Suprapubic skin (tissue), 4 donors: ENCODE measurements at places on chromosomes 12 and 14. TPM values are rescaled to one million over a fixed set of nuclear protein-coding genes. Genes with fewer than 3 reads are reported as not detected.

PTPRR gene
- not detected for total RNA-seq

DNA sequence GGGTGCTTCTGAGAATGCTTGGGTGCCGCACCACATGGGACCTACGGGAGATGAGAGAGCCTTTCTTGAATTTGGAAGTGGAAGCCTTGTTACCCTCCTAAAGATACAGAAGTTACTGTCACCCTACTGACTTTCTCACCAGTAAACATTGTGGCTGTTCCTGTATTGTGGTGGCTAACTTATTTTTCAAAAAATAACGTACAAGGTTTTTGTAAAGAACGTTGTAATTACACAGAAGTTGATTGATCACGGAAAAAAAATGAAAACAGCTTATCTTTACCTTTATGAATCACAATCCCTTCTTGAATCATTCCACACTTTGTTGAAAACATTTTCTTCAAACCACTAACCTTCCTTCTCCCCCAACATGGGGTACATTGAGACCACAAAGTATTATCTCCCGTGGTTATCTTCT lies 22.0 kb upstream of the PPFIBP1 start:
- no peak for DNase-seq
- H3K27me3 ChIP-seq: no peaks in the 10 kb centered on the region
- no peak overlapping the region for H3K27ac ChIP-seq
- H3K4me1 ChIP-seq: no peaks in the 10 kb centered on the region
- no peaks in the 10 kb centered on the region for H3K36me3 ChIP-seq

DNA sequence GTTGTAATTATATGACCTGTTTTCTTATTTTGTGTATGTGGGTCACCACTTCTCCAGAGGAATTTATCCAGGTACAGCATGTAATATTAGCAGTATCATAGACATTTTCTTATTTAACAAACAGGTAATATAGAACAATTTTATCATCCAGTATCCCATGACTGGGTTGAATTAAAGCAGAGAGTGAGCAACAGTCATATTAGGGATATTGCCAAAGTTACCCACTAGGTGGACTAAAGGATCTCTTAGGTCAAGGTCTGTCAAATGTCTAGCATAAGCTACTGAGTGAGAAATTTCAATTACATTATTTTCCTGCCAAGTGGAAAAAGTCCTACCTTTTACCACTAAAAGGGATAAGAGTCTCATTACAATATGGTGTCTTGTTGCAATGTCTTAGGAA lies 62.1 kb upstream of the TRIM9 start:
- H3K4me3 ChIP-seq: no peak overlapping the region
- H3K27ac ChIP-seq: no peak overlapping the region
- DNase-seq: no peak
- no peaks in the 10 kb centered on the region for H3K27me3 ChIP-seq

DNA sequence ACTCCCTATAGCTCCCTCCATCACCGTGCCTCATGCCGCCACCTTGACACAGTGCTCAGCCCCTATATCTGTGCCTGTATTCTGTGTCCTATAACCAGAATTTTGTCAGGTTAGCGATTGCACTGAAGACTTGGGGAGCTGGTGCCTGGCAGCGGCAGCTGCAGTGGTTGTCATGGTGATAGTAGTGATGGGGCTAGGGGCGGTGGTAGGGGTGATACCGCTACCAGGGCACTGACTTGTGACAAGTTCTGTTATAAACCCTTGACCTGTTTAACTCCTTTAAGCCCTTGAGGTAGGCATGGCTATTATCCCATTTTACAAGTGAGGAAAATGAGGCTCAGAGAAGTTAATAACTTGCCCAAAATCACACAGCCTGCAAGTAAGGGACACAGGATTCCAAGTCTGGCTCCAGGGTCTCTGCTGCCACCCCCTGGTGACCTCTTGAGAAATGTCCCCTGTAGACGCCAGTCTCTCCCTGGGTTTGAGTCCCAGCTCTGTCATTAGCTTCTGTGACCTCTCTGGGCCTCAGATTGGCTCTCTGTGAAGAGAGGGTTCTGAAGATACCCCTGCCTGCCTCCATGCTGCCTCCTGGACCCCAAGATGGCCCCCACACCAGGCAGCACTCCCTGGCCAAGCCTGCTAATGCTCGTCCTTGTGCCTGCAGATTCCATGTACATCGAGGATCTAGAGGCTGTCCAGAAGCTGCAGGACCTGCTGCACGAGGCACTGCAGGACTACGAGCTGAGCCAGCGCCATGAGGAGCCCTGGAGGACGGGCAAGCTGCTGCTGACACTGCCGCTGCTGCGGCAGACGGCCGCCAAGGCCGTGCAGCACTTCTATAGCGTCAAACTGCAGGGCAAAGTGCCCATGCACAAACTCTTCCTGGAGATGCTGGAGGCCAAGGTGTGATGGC lies 121.9 kb downstream of the ESRRB start:
- H3K36me3 ChIP-seq: no peaks in the 10 kb centered on the region
- peaks cover 10% of the 10 kb centered on the region for H3K27me3 ChIP-seq
- no peak for DNase-seq
- no peaks in the 10 kb centered on the region for H3K4me1 ChIP-seq

DNA sequence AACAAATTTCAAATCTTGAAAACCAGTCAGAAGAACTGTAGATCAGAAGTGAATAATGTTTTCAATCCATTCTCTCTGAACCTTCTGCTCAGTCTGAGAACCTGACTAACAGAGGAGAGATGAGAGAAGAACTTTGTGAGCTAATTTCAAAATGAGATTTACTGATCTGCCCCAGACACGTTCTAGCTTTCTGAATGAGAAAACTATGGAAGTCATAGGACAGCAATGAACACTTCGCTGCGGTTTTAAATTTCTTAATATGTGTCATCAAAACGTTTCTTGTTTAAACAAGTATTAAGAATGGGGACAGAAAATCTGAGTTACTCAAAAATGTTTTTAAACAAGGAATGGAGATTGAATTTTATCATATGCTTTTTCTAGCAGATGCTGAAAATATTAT lies 66.6 kb upstream of the FAR2 start:
- DNase-seq: no peak
- no peak overlapping the region for H3K4me3 ChIP-seq
- no peaks in the 10 kb centered on the region for H3K27me3 ChIP-seq

DNA sequence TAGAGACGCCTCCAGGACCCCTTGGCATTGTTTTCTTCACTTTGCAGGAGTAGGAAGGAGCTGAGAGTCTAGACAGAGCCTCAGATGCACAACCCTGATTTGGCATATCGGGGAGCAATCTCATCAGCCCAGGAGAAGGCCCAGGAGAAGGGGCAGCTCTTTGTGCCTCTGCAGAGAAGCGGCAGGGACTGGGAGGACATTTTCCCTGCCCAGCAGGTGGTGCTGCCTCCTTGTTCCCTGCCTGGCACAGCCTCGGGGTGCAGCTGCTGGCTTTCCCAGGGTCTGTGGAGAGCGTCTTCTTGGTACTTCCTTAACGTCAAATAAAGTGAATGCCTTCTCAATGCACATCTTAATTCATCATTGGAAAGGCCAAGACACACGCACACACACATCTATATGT lies 419.5 kb downstream of the TMEM121 start:
- no peaks in the 10 kb centered on the region for H3K4me1 ChIP-seq
- no peak overlapping the region for H3K27ac ChIP-seq
- H3K36me3 ChIP-seq: no peaks in the 10 kb centered on the region
- peak; percentile 25 for DNase-seq
- H3K4me3 ChIP-seq: no peak overlapping the region
- no peaks in the 10 kb centered on the region for H3K27me3 ChIP-seq

GRCh38 chr12:98733667-98734350 lies 88.7 kb downstream of the APAF1 start:
- DNase-seq: no peak

TAS2R42 gene
- total RNA-seq: not detected

DNA sequence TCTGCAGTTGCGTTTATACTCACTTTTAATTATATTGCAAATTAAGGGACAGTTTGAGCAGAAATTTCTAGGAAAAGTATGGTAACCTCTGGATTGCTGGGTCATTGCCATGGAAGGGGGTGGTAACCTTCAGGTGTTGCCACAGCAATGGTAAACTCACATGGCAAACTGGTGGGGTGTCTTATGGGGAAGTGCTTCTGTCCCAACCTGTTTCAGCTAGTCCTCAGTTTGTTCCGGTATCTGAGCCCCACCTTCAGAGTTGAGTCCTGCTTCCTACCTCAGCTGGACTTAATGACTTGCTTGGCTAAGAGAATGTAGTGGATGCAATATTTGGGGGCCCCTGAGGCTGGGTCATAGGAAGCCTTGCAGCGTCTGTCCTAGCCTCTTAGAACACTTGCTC lies 7.3 kb upstream of the CLMN start:
- peaks cover 4% of the 10 kb centered on the region for H3K4me1 ChIP-seq
- H3K27ac ChIP-seq: no peak overlapping the region
- H3K27me3 ChIP-seq: no peaks in the 10 kb centered on the region
- H3K4me3 ChIP-seq: no peak overlapping the region
- no peak for DNase-seq

DNA sequence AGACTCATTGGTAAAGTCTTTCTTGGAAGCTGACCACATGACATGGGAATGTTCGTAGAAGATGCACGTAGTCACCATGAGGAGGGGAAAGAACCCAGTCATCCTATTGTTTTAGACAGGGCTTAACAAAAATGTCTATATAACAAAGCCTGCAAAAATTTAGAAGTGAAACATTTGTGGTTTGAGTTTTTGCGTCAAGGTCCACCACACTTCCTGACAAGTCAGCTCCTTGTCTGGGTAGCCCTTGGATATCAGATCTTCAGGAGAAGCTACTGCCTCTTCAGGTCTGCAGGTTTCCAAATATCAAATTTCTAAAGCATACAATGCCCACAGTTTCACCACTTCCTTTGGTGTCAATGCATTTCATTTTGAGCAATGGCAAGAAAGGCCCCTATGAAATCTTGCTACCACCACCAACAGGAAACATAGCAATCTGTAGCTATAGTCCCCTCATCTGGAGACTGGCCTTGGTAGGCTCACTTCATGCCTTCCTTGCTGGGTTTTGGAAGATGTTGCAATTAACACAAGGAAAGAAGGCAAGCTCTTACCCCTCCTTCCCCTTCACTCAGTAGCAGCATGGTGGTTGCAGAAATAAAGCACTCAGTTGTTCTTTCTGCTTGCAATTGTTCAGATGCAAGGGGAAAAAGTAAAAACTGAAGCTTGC lies 235.2 kb downstream of the PCNX1 start:
- H3K27me3 ChIP-seq: no peaks in the 10 kb centered on the region
- peaks cover 21% of the 10 kb centered on the region for H3K4me1 ChIP-seq
- no peak overlapping the region for H3K27ac ChIP-seq
- H3K4me3 ChIP-seq: no peak overlapping the region
- DNase-seq: peak; percentile 4

DNA sequence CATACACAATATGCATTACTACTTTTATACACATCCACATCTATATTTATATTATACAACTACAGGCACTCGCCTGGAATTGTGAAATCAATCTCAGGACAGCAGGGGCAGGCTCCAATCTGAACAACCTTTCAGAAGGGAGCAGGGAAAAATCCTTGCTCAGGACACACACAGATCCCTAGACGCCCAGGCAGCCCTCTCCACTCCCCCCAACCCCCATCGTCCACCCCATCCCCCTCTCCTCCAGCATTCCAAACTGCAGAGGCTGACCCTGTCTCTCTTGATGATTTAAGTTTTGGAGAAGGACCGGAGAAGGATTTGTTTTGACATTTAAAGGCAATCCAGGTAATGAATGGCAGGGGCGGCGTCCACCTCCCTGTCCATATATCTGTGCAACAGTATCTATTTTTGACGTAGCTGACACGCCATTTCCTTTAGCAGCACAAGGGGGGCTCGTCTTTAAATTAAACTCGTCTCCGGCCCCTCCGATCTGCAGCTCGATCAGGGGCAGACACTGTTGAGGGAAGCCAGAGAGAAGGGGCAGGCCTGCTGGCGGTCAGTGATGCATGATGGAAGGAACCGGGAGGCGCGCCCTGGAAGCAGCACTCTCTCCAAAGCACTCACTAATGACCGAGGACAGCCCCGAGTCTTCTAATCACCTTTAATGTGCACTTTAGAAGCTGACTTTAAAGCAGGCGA lies 95.0 kb upstream of the TBX5 start:
- DNase-seq: no peak
- H3K4me1 ChIP-seq: no peaks in the 10 kb centered on the region
- peaks cover 83% of the 10 kb centered on the region for H3K27me3 ChIP-seq
- no peak overlapping the region for H3K4me3 ChIP-seq

DNA sequence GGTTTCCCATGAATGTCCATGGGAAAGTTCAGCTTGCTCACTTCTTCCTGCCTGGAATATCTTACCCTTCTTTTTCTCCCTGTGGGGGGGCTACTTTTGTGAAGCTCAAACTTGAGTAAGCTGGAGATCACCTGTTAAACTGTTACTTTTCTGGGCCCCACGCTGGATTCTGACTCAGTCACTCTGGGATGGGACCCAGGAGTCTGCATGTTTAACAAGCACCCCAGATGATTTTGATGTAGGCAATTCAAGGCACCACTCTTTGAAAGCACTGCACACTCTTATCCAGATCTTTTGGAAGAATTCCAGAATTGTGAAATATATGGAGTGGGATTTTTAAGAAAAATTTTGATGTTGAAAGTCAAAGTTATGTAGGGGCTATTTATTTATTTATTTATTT lies 46.3 kb upstream of the IGF1 start:
- no peaks in the 10 kb centered on the region for H3K27me3 ChIP-seq
- no peaks in the 10 kb centered on the region for H3K36me3 ChIP-seq
- no peak for DNase-seq
- H3K27ac ChIP-seq: no peak overlapping the region
- H3K4me3 ChIP-seq: no peak overlapping the region
- no peaks in the 10 kb centered on the region for H3K4me1 ChIP-seq

- H3K27ac ChIP-seq: no peak overlapping the region
- peaks cover 8% of the 10 kb centered on the region for H3K27me3 ChIP-seq
- DNase-seq: no peak
- no peaks in the 10 kb centered on the region for H3K4me1 ChIP-seq
- no peak overlapping the region for H3K4me3 ChIP-seq
Measured at GRCh38 chr12:4714879-4715278, 5.3 kb upstream of the GALNT8 start.
